ENCODE measurements at places on chromosomes 11 and 22.
A peak's percentile ranks its signal among the peaks of the same experiment; 100 is the strongest.

- no peak for DNase-seq
Measured at GRCh38 chr22:50281957-50282356, 11.8 kb upstream of the MAPK11 start.

- no peak for DNase-seq
Measured at GRCh38 chr11:116821050-116821918, 1.8 kb downstream of the APOA4 start.

- no peak for DNase-seq
Measured at GRCh38 chr11:95688015-95688414, 101.6 kb downstream of the FAM76B start.

GRCh38 chr11:30422447-30423278 is 99.8 kb downstream of the ARL14EP start:
- no peak for DNase-seq

DNA sequence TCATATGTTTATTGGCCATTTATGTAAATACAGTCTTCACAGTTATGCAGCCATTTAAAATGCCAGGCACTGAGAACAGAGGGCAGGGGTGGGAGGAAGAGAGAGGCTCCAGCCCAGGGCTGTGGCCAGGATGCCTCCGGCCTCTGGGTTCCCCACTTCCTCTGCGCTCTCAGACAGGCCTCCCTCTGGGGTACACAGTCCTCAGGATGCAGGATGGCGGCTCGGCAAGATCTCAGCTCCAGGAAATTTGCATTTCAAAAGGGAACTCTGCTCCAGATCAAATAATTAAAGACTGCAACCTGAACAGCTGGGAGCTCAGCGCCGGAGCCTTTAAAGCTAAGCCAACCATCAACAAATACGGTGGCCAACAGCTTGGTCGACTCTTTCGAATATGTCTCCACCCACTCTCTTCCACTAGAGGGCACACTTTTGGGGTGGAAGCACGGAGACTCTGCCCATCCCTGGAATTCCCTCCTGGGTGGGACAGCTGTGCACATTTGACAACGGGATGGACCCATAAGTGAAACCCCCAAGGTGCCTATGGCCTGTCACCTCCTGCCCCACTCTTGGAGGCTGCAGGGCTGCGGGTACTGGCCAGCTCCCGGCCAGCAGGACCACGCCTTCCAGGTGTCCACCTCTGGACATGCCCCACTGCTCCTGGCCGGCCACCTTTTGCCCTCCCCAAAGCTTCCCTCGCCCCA is 1044.7 kb downstream of the BRD1 start:
- DNase-seq = no peak

- no peak for DNase-seq
Measured at GRCh38 chr22:18905540-18906409, at the start of gene DGCR6. DGCR6 (plus strand) TSS chr22:18906320; CDS start chr22:18906375, 55 bp downstream.

- no peak for DNase-seq
Measured at GRCh38 chr11:22807391-22807790, 22.2 kb downstream of the SVIP start.

DNA sequence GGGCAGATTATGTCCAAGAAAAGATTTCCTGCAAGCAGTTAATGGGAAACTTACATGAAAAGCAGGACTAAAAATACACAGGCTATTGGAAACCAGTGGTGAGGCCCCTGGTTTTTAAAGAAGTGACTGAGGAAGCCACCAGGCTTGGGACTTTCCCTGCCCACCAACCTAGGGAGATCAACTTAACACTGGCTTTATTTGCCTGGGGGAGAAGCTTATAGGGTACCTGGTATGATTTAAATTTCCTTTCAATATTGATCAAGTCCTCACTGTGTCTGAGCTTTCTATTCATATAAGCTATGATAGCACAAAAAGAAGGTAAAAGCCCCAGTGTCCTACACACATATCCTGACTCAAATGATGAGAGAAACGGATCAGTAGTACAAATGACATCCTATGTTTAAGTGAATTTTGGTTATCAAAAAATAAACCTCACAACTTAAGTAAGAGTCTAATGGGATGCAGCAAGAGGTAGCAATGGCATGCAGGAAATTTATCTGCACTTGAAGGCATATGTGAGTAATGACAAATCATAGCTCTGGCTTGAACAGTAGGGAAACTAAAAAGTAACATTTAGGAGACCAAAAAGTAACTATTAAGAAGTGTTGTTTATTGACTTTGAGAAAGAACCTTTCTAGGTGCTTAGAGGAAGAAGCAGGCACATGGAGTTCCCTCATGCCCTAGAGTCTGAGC is 85.3 kb downstream of the GAB2 start:
- no peak for DNase-seq

GRCh38 chr22:36383110-36383581 is 4.6 kb downstream of the MYH9 start:
- DNase-seq = no peak

- no peak for DNase-seq
Measured at GRCh38 chr22:19036229-19036522, 86.0 kb downstream of the DGCR2 start.

DNA sequence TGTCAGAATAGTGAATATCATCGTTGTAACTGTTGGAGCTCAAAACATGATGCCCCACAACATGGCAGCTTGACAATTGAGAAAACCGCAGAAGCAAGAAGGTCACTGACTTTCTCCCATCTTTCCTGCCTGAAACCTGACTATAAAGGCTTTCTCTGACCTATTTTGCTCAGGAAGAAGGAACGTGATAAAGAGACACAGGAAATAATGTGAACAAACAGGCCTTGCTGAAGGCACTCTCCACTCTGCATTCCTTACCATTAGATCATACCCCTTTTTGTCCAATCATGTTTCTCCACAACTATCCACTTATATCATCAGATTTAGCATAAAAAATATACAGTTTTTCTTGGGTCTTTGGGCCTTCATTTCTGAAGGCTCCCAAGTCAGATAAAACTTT is 916.8 kb downstream of the METTL15 start:
- DNase-seq = no peak

DNA sequence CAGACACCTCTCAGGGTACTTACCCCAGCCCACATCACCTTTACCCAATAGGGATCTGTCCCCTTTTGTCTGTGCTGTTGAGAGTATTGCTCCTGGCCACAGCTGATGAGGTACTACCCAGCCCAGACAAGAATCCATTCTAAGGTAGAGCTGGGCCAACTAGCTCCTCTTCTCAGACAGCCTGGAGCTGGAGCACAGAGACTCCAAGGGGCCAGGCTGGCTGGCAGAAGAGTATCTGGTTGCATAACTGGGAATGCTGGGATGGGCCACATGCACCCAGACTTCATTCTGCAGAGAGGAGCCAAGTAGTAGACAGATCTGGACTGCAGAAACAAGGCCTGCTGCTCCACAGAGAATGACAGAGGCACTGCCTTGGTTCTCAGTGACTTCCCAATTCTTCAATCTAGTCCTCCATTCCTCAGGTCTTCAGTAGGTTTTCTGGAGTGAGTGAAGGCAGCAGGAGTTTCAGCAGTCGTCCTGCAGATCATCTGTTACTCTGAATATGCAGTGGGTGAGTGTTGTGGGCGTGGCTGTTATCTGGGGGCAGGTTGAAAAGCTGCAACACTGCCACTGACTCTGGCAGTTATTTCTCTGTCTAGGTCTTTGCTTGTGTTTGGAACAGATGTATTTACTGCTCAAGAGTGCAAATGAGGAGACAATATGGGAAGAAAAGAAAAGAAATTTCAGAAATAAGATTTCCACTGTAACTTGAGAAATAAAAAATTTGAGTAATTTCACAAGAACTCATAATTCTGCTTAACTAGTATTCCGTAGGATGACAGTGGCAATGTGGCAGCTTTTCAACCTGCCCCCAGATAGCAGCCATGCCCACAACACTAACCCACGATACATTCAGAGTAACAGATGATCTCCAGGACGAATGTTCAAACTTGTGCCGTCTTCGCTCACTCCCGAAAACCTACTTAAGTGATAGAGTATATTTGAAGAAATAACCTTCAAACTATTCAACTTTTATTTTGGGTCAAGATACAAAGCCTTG is 34.9 kb downstream of the MAPK1 start:
- no peak for DNase-seq

DNA sequence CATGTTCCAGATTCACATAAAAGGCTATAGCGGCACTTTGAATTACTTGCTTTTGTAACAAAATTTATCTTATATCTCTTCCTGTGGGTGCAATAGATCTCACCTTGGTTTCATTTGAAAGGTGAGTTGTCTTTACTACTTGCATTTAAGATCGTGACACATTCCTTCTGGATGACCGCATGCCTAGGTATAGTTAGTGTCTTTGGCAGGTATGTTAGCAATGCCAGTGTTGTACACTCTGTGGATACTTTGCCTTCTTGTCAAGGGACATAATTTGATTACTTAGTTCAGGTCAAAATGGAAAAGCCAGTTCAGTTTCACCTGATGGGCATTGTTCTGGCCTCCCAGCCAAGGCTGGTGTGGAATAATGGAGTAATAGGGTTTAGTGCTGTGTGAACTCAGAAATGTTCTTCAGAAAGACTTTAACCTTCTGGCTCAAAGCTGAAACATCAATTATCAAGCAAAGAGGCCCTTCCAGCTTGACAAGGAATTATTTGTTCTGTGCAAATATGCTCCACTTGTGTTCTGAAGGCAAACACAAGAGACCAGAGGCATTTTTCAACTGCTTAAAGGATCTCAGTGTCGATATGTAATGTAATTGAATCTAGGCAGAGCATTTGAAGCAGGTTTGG is 64.6 kb downstream of the AMOTL1 start:
- no peak for DNase-seq

GRCh38 chr22:17232406-17232805 is 13.2 kb upstream of the ADA2 start:
- no peak for DNase-seq

DNA sequence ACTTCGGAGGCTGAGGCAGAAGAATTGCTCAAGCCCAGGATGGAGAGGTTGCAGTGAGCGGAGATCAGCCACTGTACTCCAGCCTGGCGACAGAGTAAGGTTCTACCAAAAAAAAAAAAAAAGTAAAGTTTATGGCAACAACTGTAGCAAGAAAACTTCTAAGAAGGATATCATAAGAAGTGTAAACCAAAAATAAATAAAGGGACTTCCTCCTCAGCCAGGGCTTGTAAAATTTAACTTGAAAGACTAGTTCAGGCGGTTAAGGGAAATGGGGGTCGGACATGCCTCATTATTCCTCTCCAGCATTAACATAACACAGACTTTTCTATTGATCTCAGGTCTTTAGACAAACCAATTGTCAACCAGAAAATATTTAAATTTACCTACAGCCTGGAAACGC is 2.5 kb upstream of the OR5M11 start:
- no peak for DNase-seq

DNA sequence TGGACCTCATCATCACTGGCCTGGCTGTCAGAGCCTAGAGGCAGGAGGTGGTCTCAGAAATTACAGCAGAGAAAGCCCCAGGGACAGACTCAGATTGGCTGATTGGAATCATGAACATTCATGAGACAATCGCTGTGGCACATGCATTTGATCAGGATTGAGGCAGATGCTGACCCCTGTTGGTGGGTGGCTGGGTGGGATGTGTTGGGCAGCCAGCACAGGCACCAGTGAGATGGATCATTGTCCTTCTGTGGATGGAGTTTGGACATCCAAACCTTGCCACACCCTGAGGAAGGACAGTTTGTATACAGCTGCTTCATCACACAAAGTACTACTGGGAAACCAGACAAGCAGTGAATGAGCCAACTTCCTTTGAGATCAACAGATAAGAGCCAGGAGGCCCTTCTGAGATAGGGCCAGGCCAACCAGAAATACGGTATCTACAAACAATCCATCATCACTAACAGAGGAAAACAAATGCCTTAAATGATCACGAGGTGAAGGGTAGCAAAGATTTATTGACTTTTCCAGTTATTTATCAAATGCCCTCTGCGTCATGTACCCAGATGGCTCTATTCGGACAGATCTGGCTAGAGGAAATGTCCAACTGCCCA is 17.3 kb downstream of the COMMD9 start:
- no peak for DNase-seq

- no peak for DNase-seq
Measured at GRCh38 chr11:120786206-120786735, 237.6 kb upstream of the TBCEL start.

DNA sequence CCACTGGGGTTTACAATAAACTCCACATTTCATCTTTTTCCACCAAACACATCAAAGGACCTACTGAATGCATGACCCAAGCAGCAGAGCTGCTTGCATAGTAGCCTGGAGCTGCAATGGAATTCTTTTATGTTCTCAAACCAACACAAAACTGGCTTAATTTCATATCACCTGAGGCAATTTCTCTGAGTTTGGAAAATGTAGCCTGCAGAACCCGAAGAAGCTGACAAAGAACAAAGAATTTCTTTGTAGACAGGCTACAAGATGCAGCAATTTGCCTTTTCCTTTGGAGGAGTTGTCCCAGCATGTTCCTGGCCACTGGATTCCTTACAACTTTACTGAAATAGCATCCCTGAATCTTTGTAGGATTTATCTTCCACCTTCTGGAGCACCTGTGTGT is 5.5 kb upstream of the TECTA start:
- no peak for DNase-seq

- DNase-seq = peak; percentile 86
Measured at GRCh38 chr11:63916837-63917691, at the start of gene RCOR2. RCOR2 (minus strand) TSS chr11:63917164; CDS start chr11:63916456, 708 bp downstream.

DNA sequence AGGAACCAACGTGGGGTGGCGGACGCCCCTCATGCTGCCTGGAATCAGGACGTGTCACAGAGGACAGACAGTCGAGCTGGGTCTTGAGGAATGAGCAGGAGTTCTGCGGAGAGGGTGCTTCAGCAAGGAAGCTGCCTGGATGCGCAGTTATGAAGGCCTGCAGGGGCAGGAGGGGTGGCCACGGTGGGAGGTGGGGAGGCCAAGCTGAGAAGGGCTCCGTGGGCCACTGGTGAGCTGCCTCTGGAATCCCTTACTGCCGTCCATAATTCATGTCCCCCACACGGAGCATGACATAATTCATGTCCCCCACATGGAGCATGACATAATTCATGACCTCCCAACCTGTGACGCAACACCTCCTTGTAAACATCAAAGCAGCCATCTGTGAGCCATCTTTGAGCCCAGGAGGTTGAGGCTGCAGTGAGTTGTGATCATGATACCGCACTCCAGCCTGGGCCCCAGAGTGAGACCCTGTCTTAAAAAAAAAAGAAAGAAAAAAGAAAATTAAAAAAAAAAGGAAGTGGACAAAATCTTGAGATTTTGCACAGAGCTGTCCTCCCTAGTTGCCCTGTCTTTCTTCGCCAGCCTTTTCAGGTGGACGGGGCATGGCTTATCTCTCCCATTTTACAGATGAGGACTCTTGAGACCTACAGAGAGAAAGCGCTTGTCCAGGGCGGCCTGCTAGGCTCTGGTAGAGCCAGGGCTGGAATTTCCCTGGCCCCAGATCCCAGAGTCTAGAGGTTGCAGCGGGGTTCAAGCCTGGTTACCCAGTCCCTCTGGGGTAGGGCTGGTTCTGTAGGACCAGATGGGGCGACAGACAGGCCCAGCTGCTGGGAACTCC is 24.3 kb upstream of the PICK1 start:
- DNase-seq = no peak
